Activated CD4-positive, alpha-beta T cell treated with anti-CD3 and anti-CD28 coated beads, Interleukin-2, amount 10 ng/mL, durations not matched to agents 7 days and 5 days (primary cell): ENCODE measurements at places on chromosomes 3 and 15.

DNA sequence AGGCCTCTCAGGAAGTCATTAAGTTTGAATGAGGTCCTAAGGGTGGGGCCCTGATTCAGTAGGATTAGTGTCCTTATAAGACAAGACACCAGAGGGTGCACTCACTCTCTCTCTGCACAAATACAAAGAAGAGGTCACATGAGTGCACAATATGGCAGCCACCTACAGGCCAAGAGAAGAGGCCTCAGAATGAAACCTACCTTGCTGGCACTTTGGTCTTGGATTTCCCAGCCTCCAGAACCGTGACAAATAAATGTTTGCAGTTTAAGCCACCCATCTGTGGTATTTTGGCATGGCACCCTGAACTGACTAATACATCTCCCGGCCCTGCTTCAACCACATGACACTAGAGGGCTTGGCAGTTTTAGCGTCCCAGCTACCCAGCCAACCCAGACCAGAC is 73.9 kb upstream of the CHRNB4 start:
- DNase-seq, result no peak

- DNase-seq, result no peak
Measured at GRCh38 chr3:52688266-52688665, 2.4 kb downstream of the GNL3 start.

DNA sequence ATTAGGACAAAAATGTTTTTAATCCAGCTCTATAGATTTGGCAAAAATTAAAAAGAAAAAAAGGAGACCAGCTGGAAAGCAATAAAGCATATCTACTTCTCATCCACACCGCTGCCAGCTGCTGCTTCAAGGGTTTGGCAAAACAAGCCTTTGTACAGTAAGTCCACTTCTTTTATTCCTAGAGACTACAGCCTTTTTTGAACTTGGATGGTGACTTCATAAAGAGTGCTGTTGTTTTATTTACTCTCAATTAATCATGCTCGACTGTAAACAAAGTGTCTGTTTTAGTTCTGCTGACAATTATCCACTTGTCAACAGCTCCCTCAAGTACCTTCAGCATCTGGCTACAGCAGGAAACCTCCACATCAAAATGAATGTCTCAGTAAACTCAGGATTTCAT is 12.3 kb upstream of the FOXB1 start:
- no peak for DNase-seq

- DNase-seq, result no peak
Measured at GRCh38 chr3:38318766-38319671, 27.6 kb upstream of the XYLB start.

- DNase-seq, result no peak
Measured at GRCh38 chr3:100043271-100043670, 71.0 kb downstream of the FILIP1L start.

DNA sequence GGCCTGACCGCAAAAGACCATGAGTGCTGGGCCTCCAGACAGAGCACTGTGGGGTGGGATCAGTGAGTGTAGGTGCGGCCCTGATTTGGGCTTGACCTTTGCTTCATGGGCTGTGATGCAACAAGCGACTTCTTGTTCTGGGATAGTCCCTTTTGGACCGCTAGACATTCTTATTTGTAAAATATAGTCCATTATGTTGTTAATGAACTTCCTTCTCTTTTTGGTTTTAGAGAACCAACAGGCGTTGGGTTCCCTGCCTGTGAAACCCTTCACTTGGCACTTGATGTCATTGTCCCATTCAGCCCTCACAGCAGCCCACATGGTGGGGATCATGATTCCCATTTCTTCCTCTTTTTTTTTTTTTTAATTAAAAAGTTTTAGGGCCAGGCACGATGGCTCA is 15.8 kb upstream of the TRH start:
- no peak for DNase-seq

GRCh38 chr15:47066392-47066791 is 650.9 kb upstream of the SEMA6D start:
- DNase-seq, result no peak

DNA sequence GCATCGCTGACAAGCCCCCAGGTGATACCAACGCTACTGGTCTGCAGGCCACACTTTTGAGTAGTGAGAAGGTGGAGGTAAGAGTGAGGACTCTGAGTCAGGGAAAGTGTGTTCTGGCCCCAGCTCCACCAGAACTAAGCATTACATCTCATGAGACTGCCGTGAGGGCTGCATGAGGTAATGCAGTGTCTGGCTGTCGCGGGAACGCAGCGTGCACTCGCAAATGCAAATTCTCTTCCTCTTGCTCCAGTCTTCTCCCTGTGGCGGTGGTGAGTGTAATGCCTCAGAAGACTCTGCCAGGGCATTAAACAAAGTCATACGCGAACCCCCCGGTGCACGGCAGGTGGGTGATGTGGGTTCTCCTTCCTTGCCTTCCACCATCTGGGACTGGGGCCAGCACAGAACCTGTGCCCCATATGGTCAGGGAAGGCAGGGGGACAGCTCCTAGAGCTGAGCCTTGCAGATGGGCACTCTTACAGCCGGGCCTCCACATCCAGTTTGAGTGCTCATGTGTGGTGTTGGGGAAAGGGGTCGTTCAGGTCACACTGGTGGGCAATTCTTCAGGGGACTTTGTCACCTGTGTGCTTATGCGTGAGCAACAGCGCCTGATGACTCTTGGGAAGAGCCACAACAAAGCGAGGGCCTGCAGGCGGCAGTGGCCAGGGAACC is 175.8 kb downstream of the XXYLT1 start:
- DNase-seq, result no peak

DNA sequence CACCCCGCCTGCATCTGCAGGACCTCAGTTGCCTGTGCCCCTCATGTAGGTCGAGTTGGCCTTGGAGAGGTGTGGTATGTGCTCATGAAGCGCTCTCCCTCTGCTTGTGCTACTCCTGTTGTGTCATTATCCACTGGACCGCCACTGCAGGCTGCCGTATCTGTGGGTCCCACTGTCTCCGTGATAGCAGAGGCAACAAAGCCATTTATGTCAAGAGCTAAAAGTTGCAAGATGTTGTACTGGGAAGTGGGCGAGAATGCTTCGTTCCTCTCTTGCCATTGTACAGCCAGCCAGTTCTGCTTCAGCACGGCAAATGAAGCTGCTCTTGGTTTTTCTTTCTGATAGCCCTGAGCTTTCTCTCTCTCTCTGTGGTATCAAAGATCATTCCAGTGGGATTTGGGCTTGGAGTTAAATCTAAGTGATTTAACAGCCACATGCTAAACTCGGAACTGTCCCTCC is 89.0 kb downstream of the TMEM212 start:
- no peak for DNase-seq

- DNase-seq, result no peak
Measured at GRCh38 chr3:193971261-193971751, 164.6 kb upstream of the HES1 start.

GRCh38 chr15:52682781-52683180 is 3.6 kb upstream of the ATOSA start:
- DNase-seq, result no peak

DNA sequence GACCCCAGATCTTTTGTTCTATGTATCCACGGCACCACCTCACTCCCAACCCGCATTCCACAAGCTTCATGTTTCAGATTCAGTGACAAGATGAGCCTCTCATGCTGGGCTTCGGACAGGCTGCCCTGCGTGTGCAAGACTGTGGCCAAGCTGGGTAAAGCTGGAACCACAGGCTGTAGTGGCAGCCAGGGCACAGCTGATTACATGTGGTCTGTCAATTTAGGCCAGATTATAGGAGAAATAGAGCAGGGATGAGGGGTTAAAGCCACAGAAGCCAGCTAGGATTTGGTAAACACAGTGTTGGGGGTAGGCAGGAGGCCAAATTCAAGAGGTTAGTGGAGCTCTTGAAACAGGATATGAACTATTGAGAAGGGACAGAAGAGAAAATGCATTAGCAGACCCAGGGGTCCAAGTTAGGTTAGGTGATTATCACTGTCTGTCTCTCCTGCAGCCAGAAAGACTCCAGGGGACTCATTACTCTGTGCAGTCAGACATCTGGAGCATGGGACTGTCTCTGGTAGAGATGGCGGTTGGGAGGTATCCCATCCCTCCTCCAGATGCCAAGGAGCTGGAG is 12.9 kb downstream of the SNAPC5 start:
- DNase-seq, result no peak

DNA sequence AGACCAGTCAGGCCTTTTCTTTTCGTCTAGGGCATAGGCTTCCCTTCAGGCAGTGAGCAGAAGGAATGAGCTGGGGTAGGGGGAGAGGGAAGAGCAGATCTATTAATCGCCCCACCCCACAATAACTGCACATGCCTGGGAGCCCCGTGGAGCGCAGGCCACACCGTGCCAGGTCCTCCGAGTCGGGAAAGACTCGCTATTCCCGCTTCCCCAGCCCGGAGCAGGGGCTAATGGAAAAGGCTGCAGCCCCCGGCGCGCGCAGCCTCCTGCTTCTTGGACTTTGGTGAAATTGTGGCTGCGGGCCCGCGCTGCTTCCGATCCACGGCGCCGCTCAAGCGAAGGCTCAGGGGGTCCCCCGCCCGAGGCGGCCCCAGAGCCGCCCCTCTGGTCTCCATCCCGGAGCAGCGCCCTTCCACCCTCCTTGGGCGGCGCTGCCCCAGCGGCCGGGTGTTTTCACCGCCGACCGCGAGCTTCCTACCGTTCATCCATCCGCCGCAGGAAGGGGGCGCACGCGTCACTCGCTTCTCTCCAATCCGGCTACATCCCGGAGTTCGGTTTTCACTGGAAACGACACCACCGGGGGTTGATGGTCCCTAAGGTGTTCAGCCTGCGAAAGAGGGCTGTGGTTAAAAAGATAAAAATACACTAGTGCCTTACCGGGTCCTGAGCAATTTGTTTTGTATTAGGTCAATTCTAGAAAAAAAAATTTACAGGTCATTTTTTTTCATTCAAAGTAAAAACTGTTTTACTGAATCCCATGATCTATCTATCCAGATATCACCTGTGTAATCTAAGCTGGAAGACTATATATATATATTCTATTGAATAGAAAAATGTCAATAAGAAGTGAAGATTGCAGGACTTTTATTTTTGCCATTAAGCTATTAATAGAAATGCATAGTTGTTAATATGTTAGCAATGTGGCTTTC is 4.4 kb upstream of the SYNM start:
- DNase-seq, result peak; percentile 43

- DNase-seq, result no peak
Measured at GRCh38 chr3:20197775-20198174, 11.8 kb upstream of the SGO1 start.

GRCh38 chr3:184218814-184219213 is 10.6 kb upstream of the VWA5B2 start:
- DNase-seq, result no peak

- no peak for DNase-seq
Measured at GRCh38 chr3:66907136-66907535, 91.0 kb upstream of the KBTBD8 start.

DNA sequence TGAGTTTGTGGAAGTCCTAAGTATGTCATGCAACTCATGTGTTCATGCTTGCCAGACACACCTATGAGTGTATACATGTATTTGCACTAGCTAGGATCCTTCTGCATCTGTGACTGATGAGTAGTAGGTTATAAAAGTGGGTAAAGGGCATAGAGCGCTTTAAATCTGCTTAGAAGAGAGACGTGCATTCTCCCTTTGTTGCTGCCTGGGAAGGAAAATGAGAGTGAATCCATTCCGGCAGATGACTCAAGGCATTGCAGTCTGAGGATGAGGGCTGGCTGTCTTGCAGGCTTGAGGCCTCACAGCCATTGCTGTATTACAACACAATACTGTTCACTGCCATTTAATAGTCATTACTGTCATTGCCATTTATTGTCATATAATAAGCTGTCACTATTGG is 120.8 kb upstream of the UMPS start:
- no peak for DNase-seq

DNA sequence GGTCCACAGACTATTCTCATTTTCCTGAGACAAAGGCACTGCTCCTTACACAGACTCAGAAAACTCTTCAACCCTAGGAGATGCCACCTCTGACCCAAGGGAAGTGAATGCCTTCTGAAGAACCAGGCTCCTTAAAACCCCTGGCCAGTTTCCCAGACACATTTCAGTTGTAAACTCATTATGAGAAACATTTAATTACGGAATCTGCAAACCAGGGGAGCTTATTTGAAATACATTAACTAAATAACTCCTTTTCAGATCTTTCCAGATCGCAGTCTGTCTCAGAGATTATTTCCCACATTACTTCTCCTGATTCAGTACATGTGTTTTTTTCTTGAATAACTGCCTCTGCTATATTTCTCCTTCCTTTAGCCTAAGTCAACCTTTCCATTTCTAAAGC is 17.6 kb downstream of the MYO5A start:
- no peak for DNase-seq

DNA sequence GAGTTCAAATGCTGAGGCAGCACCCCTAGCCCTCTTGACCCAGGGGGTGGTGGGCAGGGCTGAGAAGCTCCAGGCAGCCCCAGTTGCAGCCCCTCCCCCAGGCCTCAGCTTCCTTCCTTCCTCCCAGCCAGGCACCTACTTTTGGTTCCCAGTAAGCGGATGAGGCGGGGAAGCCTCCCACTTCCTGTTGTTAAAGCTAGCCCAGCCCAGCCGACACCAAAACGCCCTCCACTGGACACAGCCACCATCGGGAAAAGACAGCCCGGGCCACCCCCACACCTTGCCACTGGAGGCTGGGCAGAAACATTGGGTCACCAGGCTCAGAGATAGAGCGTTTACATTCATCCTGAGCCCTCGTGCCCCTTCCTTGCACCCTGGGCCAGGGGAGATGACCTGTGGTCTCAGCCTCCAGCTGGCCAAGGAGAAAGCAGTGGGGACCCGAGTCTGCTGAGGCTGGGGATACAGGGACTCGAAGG is 3.5 kb downstream of the DUSP7 start:
- DNase-seq, result peak; percentile 65

- DNase-seq, result no peak
Measured at GRCh38 chr15:50259276-50259675, 6.2 kb downstream of the HDC start.

GRCh38 chr3:183812761-183813445 is 12.5 kb downstream of the MAP6D1 start:
- DNase-seq, result no peak

DNA sequence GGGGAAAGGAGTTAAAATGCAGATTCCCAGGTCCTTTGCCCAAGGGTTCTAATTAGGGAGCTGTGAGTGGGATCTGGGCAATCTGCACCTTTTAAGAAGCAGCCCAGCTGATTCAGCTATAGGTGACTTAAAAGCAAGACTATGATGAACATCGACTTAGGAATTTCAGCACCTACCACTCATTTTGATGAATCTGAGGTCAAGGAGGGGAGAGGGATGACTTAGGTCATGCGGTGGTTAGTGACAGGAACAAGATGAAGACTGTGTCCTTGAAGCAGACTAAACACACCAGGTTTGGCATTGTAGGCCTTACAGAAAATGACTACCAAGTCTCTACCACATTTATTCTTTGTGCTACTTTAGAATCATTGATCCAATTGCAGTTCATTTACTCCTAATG is 196.3 kb downstream of the DTWD1 start:
- no peak for DNase-seq

- no peak for DNase-seq
Measured at GRCh38 chr3:180123928-180124327, 87.2 kb upstream of the PEX5L start.
